ENCODE measurements at places on chromosomes 12 and 14. TPM values are rescaled to one million over a fixed set of nuclear protein-coding genes. Genes with fewer than 3 reads are reported as not detected.

CYP46A1 gene
- polyA plus RNA-seq, result 1.5 TPM

TC2N gene
- 24.6 TPM for polyA plus RNA-seq

MLXIP gene
- 51.8 TPM for polyA plus RNA-seq

TAS2R8 gene
- not detected for polyA plus RNA-seq

C1R gene
- polyA plus RNA-seq, result 56.5 TPM

NXPH4 gene
- 0.91 TPM for polyA plus RNA-seq

BCL11B gene
- polyA plus RNA-seq, result 4.0 TPM

Measured in large intestine (tissue), 12 donors.